ENCODE measurements at places on chromosomes 5 and 9.

DNA sequence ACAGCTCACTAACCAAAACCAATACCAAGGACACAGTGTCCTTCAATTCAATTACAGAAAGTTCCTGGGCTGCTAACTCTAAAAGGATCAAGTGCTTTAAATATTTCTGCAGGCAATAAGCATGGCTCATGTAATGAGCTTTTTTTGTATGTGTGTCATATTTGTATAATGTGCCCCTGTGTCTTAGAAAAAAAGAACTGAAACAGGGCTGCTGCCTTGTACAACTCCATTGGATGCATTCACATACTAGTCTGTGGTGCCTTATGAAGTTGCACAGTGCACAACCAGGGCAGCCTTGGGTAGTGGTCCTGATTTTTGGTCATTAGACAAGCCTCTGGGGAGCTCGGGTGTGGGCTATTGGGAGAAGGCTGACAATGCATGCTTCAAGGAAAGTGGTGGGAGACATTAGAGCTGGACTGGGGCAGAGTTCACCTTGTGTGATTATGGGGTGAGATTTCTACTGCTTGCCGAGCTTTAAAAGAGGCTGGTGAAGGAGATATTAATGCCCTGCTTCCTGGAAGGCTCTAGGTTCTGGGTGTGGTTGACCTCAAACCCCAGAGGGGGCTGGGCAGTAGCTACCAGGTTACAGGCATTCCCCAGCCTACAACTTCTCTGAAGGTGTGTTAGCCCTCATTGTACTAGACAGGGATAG lies 3.6 kb upstream of the CPEB4 start:
- no peak for DNase-seq

GRCh38 chr5:92836855-92837755 lies 743.9 kb downstream of the NR2F1-AS1 start:
- DNase-seq = no peak

DNA sequence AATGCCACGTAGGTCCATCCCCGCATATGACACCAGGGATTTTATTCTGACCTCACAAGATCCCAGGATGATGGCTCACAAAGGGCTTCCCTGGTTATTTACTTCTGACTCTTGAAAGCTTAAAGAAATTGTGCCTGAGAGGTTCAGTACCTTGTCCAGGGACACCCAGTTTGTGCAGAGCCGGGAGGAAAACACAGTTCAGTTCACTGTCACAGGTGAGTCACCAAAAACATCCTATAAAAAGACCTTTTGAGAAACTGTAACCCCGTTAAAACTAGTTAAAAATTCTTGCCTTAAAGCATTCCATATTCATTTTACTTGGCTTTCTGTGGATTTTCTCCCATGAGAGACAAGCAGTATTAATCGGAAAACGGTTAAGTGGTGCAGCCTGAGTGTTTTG lies 56.6 kb downstream of the ZNF510 start:
- DNase-seq = no peak

GRCh38 chr5:95816341-95816740 lies 6.2 kb downstream of the GLRX start:
- no peak for DNase-seq

- no peak for DNase-seq
These were observed 134.9 kb upstream of the LPCAT1 start for GRCh38 chr5:1658665-1659064.

DNA sequence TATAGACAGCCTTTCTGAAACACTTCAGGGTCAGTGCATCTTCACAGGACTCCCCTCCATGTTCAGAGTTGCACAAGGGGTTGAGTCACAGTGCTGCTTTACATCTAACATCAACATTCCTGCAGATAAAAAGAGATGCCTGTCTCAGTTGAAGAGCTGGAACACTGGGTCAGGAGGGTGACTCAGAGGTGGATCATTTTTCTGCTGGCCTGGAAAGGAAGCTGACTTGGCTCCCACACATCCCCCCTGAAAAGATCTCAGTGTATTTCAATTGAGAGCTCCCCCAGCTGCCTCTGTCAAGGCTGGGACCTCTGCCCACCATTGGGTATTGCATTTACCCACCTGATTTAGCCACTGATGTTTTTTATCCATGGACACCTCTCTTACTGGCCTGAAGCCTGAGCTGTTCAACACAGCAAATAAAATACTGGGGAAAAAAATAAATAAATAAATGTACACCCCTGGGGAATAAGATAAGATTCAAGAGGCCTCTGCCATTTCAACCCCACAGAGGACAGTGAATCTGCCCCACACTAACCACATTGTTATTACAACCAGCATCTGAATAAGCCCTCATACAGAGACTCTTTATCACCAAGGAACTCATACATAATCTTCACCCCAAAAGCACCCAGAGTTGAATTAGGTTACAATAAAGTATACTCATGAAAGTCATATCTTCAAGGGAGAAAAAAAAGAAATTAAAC lies 716.4 kb downstream of the SEMA5A start:
- no peak for DNase-seq

DNA sequence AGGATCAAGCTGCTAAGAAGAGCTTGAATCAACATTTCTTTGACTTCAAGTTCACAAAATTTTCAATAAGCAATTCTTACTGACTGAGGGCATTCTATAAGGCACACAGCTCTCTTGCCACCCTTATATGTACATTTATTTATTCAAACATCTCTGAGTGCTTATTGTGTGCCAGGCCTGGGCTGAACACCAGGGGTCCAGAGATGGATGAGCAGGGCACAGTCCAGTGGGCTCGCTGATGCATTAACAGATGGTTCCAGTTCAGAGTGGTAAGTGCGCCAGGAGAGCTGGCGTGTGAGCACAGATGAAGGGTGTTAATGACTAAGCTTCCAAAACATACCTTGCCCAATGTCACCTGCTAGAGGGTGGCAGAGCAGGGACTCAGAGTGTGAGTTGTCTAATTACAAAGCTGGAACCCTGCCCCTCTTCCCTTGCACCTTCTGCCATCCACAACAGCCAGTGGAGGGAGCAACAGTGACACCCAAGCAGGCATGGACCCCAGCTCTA lies 24.6 kb downstream of the ALG2 start:
- no peak for DNase-seq

DNA sequence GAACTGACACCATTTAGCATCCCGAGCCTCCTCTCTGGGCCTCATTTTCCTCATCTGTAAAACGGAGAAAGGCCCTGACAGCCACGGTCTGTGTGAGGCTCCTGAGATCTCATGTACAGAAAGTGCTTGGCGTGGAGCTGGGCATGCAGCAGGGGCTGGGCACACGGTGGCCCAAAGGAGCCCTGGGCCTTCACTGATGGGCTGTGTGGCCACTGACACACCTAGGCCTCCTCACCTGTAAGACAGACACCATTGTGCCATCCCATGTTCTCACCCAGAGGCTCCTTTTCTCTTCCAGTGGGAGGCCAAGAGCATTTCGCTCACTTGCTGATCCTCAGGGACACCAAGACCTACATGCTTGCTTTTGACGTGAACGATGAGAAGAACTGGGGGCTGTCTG lies 1.6 kb downstream of the ORM1 start:
- DNase-seq = no peak

- no peak for DNase-seq
These were observed 391.1 kb downstream of the ARHGEF28 start for GRCh38 chr5:74017112-74017511.

DNA sequence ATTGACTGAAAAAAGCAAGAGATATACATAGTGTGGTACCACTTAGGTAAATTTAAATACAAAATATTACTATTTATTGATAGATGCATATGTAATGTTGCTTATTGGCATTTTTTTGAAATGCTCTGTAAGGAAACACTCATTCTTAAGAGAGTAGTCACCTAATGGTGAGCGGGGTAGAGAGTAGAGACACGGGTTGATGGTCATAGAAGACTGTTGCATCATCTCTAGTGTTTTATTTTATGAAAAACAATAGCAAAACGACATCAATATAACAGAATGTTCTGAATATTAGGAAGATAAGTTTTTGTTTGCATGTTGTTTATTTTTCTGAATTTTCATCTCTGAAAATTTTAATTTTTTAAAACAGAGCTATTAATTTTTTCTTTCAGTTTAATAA lies 4.0 kb downstream of the SRP19 start:
- DNase-seq = no peak

DNA sequence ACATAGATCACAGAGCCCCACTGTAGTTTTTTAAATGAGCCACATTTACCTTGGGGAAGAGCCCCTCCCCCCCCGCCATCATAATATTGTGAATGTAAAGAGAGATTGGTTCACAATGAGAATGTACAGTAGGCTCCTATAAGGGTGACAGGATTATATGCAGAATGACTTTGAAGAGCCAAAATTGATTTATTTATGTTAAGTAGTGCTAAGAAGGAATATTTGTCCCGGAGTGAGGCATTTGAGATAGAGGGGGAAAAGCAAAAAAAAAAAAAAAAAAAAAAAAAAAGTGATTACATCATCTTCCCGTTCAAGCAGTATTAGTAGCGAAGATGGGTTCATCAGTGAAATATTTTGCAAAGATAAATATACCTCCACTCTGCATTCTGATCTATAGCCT lies 73.9 kb downstream of the PIK3R1 start:
- no peak for DNase-seq

DNA sequence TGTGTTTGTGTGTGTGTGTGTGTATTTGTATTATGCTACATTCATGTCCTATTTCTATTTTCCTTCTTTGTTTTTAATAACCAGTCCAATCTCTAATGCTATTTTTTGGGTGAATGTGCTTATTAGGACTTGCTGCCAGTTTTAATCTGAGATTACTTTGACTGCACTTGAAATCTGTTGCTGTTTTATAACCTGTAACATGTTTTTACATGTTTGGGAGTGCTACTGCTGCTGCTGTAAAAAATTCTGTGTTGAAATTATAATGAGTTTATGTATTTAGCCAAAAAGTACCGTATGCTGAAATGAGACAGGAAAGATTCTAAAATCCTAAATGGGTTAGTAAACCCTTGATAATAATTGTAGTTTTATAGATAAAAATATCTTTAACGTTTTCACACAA lies 104.7 kb upstream of the SSBP2 start:
- no peak for DNase-seq

DNA sequence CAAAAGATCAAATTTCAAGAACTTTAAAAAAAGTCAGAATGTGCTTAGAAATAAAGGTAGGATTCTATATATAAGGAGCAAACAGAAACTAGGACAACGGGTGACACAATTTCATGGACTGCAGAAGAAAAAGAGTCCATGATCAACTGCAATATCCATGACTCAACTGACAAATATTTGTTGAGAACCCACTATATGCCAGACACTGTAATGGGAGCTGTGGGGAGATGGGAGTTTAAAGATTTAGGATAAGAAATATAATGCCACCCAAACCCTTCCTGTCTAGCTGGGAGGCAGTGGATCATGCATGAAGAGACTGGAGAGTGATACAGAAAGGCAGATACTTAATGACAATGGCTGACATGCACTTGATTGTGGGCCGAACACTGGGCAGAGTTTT lies 27.6 kb upstream of the CCDC112 start:
- no peak for DNase-seq

DNA sequence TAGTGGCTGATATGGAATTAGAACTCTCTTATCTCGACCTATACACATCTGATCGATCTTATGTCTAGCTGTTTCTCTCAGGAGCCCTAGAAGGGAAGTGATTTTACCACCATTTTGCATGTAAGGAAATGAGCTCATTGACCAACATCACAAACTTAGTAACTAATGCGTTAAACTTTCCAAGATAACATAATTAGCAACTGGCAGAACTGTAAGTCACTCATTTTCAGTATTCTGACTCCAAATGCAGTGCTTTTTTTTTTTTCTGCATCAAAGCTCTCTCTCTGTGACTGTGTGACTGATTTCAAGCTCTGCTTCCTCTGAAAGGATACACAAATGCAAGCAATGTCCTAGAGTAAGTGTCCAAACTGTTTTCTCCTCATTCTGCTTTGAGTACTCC lies 68.1 kb upstream of the FBXL7 start:
- DNase-seq = no peak

All from coronary artery (tissue), 2 donors.